ENCODE measurements at places on chromosomes 12 and 14.

- no peak for DNase-seq
Observed at GRCh38 chr12:67982164-67982563, 7.1 kb upstream of the IFNG-AS1 start.

- DNase-seq, result no peak
Observed at GRCh38 chr12:93245543-93245942, 132.2 kb upstream of the NUDT4 start.

DNA sequence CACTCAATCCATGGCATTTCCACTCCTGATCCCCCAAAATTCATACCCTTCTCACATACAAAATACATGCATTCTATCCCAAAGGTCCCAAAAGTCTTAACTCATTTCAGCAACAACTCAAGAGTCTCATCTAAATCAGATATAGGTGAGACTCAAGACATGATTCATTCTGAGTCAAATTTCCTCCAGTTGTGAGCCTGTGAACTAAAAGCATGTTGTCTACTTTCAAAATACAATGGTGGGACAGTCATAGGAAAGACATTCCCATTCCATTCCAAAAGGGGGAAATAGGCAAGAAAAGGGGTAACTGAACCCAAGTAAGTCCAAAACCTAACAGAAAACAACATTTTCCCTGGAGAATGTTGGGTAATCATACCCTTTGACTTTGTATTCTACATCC lies 103.3 kb downstream of the C12orf75 start:
- DNase-seq, result no peak

GRCh38 chr14:73236752-73237218 lies 521 bp upstream of the PAPLN start:
- DNase-seq, result no peak

GRCh38 chr14:22332686-22333421 lies 256.2 kb downstream of the DAD1 start:
- no peak for DNase-seq

DNA sequence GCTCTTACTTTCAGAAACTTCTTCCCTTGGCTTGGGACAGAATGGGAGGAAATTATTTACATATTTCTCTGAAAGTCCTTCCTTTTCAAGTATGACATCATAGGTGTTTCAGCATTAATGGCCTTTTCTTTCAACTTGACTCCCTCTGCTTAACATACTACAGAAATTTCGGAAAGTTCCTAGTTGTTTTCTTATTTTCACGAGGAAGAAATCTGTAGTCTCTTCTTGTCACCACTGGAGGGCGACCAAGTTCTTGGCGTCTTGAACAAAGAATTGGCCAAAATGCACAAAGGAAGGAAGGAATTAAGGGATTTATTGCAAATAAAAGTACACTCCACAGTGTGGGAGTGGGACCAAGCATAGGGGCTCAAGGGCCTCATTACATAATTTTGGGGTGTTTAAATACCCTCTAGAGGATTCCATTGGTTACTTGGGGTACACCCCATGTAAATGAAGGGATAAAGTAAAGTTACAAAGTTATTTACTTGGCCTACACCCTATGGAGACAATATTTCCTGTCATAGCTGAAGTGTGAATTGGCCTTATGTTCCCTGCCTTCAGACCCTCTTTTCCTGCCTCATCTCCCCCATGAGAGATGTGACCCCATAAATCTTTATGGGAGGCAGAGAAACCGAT lies 70.4 kb downstream of the RPL10L start:
- no peak for DNase-seq

Data from C1 segment of cervical spinal cord (tissue), 14 donors.